ENCODE measurements at places on chromosomes 16 and 17.

GRCh38 chr17:82751171-82751570 lies 694 bp upstream of the TBCD start:
- no peak for DNase-seq

DNA sequence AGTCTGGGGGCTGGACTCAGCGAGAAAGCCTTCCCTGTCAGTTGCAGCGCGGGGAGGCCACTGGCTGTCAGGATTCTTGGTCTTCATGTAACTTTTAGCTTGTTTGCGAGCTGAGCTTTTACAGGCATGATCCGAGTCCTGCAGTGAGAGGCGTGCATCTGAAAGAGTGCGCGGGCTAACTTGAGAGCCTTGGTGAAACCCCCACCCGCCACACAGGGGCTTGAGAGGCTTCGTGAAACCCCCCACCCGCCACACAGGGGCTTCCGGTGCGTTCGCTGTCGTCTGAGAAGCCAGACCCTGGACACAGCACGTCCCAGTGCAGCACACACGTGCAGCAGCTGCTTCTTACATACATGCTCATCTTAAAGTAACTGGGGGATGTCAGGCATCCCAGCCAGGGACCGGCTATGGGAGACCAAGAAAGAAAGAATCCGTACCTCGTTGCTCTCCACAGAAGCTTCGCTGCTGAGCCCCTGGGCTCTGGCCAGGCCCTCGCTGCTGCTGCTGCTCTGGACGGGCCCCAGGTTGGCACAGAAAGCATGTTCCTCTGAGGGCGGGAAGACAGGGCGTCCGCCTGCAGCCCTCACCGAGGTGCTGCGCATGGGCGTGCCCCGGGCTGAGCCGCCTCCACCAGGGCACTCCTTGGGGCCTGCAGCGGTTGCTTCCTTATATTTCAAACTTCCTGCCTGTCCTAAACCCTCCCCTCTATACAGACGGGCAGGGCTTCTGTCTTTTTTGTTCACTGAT lies 7.8 kb downstream of the NUDT16L1 start:
- DNase-seq: no peak

- no peak for DNase-seq
These were observed 26.4 kb upstream of the SLC7A5 start for GRCh38 chr16:87895641-87896141.

GRCh38 chr17:6534846-6535514 lies 21.4 kb downstream of the PITPNM3 start:
- DNase-seq: no peak

GRCh38 chr16:68117884-68118283 lies 32.7 kb downstream of the NFATC3 start:
- DNase-seq: no peak

DNA sequence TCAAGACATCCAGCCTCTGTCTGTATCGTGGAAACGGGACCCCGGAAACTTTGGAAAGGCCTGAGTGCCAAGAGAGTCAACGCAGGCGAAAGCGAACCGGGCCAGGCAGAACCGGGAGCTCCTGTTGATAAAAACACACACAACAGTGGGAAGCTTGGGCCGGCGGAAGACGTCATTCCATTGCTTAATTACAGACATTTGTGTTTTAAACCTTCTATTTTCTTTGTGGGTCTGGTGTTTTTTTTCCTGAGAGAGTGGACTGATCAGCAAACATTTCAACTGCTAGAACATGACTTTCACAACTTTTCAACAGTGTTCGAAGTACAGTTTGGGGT lies 878 bp upstream of the RNF157 start:
- DNase-seq: no peak

GRCh38 chr17:51085150-51085805 lies 35.4 kb downstream of the SPAG9 start:
- DNase-seq: no peak
